Osteoblast (primary cell): ENCODE measurements at places on chromosomes 6 and 20. TPM values are rescaled to one million over a fixed set of nuclear protein-coding genes. Genes with fewer than 3 reads are reported as not detected.

WFDC12 gene
- total RNA-seq, result not detected in 2 replicates

FRK gene
- total RNA-seq, result 1.1 and 1.2 TPM in 2 replicates

SEMG1 gene
- total RNA-seq, result not detected in 2 replicates

DNA sequence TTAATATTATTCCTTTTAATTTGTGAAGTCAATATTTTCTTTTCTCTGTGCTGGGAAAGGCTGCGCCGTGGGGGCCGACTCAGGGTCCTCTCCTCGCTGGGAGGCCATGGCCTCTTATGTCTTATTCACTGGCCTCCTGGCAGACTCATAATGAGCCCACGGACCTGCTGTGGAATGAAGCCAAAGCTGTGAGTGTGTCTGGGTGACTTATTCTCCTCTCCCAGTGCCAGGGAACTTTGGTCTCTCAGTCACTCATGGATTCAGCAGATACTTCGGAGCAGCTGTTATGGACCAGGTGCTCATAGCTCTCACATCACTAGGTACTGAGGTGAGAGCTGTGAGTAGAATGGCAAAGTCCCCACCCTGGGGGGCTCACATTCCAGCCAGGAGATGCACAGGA lies 297.6 kb downstream of the CDH26 start:
- DNase-seq, result peak; percentile 85

DNA sequence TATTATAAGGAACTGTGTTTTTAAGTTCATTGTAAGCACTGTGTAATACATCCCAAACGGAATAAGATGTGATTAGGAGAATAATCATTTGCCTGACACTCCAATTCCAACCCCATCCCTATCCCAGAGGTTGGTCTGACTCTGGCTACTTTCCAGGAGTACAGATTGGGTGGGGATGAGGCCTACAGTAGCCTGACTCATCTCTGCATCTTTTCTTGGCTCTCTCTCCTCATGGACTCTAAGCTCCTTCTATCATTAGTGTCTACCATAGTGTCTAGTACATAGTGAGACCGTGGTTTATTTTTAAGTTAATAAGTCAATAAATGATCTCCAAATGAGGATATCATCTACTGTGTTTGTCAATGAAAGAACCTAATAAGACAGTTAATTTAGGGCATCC lies 92.2 kb upstream of the CNKSR3 start:
- no peak for DNase-seq
